Caki2 (cell line): ENCODE measurements at places on chromosomes 2 and 18.

DNA sequence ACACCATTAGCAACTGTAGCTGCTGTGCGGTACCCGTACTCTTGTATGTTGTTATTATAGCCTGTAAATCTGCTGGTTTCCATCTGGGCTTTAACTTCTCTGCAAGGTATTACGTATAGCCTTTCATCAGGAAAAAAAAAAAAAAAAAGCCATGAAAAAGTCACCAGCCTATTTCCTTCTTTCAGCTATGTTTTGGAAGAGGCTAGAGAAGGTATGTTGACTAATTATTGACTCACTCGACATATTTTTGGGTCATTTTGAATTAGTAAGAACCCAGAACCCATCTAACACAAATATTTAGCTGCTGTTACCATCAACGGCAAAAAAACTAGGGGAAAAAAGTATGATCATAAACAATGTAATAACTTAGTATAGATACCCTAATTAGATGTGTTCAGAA lies 1395.6 kb downstream of the SUCLG1 start:
- DNase-seq = no peak

- no peak for DNase-seq
These were observed 240.2 kb upstream of the TANK start for GRCh38 chr2:160920061-160920460.

GRCh38 chr2:232117413-232117812 lies 155.9 kb downstream of the DIS3L2 start:
- DNase-seq = no peak

GRCh38 chr2:45904946-45905631 lies 253.6 kb downstream of the PRKCE start:
- no peak for DNase-seq

GRCh38 chr18:68439642-68440041 lies 275.3 kb downstream of the TMX3 start:
- DNase-seq = no peak

GRCh38 chr18:48820483-48821250 lies 130.1 kb downstream of the SMAD7 start:
- DNase-seq = no peak

DNA sequence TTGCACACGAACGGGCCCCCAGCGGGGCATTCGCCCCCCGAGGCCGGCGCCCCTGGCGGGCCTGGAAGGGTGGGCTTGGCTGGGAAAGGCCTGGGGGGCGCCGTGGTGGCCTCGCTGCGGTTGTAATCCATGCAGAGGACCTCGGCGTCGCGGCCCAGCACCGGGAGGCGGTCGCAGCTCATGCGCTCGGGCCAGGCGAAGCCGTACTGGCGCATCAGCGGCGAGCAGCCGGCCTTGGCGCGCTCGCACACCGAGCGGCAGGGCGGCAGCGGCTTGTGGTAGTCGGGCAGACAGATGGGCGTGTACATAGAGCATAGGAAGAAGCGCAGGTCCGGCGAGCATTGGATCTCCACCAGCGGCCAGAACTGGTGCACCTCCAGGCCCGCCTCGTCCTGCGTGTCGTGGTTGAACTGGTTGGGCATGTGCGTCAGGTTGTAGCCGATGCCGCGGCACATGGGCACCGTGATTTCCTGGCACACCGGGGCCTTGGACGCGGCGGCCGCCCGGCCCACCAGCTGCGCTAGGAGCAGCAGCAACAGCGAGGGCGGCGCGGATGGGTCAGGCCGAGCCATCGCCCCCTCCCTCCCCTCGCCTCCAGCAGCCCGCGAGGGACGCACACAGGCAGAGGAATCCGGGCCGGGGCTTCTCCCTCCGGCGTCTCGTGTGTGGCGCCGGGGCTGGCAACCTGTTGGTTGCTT lies 1.4 kb downstream of the FZD5 start:
- no peak for DNase-seq

DNA sequence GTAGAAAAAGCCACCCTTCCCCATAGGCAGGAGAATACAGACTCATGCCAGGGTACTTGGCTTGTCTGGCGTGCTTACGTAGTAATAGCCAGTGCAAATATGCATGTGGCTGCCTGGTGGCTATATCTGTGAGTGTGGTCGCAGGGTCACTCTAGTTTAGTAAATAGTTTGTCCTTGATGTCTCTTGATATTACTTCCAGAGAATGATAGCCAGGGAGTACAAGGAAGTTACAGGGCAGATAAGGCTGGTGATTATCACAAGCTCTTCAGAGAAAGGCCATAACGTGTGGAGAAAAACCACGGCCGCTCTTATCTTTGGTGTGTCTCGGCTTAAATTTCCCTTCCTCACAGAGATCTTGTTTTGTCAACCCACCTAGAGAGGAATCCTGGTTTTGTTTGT lies 54.3 kb upstream of the SLC39A10 start:
- no peak for DNase-seq

DNA sequence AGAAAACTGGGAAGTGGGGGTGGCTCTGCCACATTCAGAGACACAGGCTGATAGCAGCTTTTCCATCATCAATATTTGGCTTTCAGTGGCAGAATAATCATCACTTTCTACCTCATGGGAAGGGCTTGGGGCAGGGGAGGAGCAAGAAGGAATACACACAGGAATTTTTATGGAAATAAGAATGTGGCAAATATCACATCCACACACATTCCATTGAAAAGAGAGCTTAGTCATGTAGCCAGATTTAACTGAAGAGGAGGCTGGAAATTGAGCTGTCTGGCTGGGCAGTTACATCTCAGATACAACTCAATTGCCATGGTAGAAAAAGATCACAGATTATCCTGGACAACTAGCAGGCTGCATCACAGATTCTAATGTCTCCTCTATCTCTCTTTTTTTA lies 1474.0 kb upstream of the ACVR2A start:
- no peak for DNase-seq

DNA sequence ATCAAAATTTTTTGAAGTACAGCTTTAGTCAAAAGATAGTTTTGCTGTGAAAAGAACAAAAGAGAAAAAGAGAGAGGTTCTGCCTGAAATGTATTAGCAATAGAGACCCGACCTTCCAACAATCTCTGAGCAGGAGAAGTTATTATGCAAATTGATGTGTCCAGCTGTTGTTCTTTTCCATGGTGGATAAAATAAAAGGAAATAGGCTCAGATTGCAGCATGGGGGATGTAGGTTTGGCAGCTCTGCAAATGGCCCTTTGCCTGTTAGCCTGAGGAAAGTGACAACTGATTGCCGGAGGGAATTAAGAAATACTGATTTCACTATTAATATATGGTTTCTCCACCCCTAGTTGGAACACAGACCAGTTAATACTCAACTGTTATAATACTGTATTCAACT lies 1283.2 kb upstream of the NXPH2 start:
- no peak for DNase-seq

- no peak for DNase-seq
These were observed 21.0 kb downstream of the ZSWIM2 start for GRCh38 chr2:186827862-186828492.

DNA sequence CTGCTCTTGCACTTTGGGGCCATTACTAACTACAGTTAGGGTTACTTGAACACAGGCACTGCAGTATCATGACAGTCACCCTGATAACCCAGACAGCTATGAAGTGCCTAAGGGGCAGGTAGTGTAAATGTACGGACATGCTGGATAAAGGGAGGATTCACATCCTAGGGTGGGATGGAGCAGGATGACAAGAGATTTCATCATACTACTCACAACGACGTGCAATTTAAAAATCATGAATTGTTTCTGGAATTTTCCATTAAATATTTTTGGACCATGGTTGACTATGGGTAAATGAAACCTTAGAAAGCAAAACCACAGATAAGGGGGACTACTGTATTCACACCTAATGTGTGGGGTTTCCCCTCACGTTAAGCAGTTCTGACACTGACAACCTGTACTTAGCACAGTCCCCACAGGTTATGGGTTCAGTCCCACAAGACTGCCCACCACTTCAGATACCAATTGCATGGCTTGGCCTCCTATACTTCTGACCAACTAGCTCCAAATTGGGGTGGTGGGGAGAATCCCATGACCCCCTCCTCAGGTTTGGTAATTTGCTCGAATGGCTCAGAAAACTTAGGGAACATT lies 75.8 kb downstream of the NAT8 start:
- no peak for DNase-seq

DNA sequence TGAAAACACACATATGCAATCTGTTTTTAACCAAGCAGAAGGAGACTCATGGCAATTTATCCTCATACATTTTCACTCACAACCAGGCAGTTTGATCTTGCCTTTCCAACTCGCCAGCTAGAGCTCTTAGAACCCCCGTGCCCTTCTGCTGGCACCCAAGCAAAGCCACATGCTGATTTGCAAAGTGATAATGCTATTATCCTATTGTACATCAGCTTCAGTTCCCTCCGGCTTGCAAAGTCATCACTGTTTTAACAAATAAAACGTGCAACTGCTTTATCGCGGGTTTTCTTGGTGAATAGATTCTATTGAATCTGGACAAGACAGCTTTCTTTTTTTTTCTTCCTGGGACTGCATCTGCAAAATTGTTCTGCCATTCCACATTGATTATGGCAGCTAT lies 314.6 kb downstream of the LNPK start:
- no peak for DNase-seq

- no peak for DNase-seq
These were observed 36.4 kb downstream of the MPHOSPH10 start for GRCh38 chr2:71166812-71167211.

DNA sequence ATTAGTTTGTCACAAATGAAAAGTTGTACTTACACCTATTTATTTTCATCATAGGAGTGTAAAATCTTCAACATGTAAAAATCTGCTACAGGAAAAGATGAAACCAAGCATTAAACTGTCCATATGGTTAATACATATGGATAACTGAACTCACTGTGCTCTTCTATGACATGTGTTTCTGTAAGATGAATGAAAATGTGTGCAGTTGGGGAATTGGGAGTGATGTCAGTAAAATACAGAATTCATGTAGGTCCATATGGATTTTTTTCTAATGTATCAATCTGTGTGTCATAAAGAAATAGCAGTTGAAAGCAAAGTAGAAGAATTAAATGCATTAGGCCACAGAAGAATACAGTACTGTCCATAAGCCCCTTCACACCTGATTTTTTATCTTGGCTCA lies 178.4 kb upstream of the COL3A1 start:
- no peak for DNase-seq

- DNase-seq = no peak
These were observed 469.6 kb upstream of the ID2 start for GRCh38 chr2:8212239-8212638.

- no peak for DNase-seq
These were observed 163.6 kb upstream of the REV1 start for GRCh38 chr2:99653433-99653832.

DNA sequence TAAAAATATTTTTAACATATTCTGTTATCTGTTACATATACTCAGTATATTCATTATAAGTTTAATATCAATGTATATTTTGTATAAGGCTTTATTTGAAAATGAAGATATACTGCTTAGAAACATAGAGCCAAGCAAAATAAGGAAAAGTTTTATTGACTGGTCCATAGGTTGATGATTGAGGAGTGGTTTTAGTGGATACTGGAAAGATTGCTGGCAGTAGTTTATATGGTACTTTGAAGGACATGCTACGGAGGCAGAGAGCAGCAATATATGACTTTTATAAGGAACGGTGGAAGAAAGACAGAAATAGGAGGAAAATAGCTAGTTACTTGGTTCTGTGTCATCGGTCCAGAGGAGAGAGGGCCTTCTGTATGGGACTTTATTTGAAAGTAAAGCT lies 92.4 kb downstream of the ZNF236 start:
- no peak for DNase-seq

- peak; percentile 4 for DNase-seq
These were observed 214.6 kb downstream of the SETBP1 start for GRCh38 chr18:44895176-44895798.

DNA sequence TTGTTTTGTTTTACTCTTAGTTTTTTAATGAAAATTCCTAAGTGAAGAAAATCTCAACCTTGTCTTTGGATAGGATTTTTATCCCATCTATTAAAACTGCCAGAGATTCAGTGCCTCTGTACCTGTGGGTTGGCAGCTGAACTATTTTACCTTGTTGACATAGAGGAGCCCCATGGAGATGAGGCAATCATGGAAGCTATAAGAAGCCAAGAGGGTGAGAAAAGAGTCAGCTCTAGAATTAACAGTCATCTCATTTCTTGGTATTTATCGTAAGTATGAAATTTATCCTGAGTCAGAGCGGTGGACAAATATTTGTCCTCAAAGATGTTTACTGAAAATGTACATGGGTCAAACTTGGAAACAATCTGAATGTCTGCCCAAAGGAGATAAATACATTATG lies 35.8 kb upstream of the PGAP1 start:
- DNase-seq = no peak

- DNase-seq = no peak
These were observed 426.9 kb downstream of the STK39 start for GRCh38 chr2:167820488-167820887.

GRCh38 chr2:20065885-20066602 lies 14.6 kb upstream of the LAPTM4A start:
- peak; percentile 80 for DNase-seq

- DNase-seq = no peak
These were observed 14.2 kb upstream of the CXCR4 start for GRCh38 chr2:136131961-136132824.

DNA sequence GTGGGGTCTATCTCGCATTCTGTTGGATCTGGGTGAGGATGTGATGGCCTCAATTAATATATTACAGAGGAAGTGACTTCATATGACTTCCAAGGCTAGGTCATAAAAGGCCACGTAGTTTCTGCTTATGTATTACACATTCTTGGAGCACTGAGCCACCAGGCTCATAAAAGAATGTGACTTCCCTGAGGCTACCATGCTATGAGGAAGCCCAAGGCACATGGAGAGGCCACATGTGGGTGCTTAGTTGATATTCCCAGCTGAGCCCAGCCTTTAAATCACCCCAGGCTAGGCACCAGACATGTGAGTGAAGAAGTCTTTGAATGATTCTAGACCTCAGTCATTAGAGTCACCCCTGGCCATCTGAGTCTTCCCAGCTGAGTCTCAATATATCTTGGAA lies 13.3 kb upstream of the REEP1 start:
- DNase-seq = no peak

DNA sequence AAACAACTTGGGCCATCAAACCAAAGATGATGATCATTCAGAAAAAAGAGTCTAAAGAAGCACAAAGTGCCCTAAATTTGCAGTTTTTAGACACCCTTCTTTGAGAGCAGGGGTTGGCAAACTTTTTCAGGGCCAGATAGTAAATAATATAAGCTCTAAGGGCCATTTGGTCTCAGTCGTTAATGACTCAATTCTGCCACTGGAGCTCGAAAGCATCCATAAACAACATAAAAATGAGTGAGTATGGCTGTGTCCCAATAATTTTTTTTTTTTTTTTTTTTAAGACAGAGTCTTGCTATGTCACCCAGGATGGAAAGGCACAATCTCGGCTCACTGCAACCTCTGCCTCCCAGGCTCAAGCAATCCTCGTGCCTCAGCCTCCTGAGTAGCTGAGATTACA lies 152.3 kb downstream of the DTNB start:
- no peak for DNase-seq

DNA sequence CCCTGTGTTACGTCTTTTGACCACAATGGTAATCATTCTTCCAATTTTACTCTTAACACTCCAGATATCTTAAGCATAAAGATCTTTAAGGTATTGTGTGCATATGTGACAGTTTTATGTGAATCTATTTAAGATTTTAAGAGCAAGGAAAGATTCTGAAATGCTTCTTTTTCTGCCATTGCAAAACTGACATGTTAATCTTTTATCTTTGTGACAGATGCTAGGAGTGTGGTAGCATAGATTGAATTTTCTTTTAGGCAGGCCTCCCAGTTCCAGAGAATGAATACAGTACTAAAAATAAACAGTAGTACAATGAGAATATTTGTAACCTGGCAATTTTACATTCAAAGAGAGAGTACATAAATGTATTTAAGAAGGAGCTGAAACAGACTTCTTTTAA lies 232.5 kb upstream of the ZSWIM2 start:
- no peak for DNase-seq

GRCh38 chr2:167127135-167127534 lies 238.9 kb downstream of the XIRP2 start:
- peak; percentile 23 for DNase-seq
